ENCODE measurements at places on chromosomes 5 and 9. TPM values are rescaled to one million over a fixed set of nuclear protein-coding genes. Genes with fewer than 3 reads are reported as not detected.

DNA sequence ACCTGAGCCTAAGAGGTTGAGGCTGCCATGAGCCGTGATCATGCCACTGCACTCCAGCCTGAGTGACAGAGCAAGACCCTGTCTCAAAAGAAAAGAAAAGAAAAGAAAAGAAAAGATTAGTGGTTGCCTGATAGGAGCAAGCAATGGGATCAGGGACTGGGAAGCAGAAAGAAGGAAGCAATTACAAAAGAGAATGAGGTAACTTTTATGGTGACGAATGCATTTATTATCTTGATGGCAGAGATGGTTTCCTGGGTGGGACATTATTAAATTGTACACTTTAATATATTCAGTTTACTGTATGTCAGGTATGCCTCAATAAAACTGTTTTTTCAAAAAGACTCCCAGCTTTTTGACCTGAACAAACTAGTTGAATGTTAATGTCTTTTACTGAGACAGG lies 7.5 kb upstream of the PFDN1 start:
- peak; percentile 49 for DNase-seq

GRCh38 chr9:79166005-79166404 lies 405.8 kb upstream of the TLE4 start:
- peak; percentile 97 for DNase-seq

GRCh38 chr9:114880291-114880745 lies 50.1 kb downstream of the TNFSF8 start:
- peak; percentile 63 for DNase-seq

CDKN2B-AS1 gene
- 9.5 TPM for total RNA-seq

DOCK8 gene
- 0.32 TPM for total RNA-seq

DNA sequence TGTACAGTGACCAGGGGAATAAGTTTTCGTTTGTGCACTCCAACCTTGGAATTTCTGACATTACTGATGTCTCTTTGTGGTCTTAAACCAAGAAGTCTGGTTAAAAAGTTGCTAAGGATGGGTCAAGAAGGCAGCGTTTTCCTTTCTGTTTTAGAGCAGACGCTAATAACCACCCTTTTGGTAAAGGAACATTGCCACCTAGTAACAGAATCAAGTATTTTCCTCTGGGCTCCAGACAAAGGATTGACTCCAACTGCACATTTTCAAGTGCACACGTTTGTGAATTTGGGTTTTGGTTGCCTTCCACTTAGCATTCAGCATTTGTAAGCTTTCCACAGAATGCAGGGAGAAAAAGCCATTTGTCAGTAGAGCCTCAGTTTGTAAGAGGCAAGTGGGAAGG lies 22.2 kb upstream of the CEP78 start:
- DNase-seq = peak; percentile 23

MPDZ gene
- 46.4 TPM for total RNA-seq

DNA sequence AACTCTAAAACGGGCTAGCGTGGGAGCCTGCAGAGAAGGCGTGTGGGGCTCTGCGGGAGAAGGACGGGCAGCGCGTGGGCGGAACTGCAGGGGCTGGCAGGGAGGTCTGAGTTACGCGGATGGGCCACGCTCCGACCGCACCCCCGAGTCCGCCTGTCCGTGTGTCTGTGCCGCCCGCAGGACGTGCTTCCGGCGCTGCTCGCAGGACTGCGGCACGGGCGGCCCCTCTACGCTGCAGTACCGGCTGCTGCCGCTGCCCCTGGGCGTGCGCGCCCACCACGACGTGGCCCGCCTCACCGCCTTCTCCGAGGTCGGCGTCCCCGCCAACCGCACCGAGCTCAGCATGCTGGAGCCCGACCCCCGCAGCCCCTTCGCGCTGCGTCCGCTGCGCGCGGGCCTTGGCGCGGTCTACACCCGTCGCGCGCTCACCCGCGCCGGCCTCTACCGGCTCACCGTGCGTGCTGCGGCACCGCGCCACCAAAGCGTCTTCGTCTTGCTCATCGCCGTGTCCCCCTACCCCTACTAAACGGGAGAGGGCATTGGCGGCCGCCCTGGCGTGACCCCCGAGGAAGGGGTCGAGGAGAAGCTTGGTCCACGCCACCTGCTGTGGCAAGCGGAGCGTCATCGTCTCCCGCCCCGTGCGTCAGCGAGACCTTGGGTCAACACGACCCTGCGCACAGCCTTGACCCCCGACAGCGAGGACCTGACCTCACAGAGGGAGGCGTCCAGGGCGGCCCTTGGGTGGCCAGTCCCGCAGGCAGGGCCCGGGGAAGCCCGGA lies 11.4 kb upstream of the ASS1 start:
- DNase-seq = peak; percentile 47

DNA sequence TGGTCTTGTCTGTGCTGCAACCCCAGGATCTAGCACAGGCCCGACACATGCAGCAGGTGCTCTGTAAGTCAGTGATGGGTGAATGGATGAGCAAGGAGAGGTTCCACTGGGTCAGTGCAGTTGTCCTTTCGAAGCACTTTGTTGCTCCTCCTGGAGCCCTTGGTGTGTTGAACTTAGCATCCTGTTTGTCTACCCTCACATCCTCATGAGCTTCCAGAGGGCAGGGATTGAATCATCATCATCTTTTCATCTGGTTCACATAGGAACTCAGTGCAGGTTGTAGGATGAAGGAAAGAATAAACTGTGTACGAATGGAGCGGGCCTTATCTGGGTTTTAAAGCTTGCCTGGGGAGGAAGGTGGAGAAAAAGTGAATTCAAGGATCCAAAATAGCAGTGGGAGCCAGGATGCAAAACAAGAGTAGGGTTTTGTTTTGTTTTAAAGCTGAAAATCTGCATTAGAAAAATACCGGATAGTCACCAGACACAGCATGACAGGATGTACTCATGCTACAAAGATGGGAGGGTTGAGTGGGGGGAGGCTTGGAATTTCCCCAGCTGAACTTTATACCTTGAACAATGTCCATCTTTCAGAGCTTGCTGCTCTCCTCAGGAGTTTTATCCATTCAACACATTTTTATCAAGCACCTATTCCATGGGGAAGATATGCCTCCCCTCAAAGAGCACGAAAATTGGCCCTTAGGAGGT lies 55.8 kb downstream of the PTTG1 start:
- no peak for DNase-seq

PDCD1LG2 gene
- 59.6 TPM for total RNA-seq

DNA sequence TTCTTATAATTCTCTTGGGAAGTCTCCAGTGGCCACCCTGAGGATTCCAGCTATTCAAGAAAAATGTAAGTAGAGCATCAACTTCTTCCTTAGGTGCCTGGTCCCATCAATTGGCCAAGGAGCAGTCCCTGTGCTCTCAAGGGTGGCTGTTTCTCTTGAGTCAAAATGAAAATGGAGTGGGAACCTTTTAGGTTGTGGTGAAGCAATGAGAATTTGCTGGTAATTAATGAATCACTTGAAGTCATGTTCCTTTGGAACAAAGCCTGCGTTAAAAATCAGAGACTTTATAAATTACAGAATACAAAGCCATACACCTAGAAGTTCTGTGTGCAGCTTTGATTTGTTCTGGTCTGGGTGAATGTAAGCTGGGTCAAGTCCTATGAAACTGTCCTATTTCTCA lies 48.9 kb downstream of the IL31RA start:
- DNase-seq = no peak

GRCh38 chr9:89603767-89604665 lies 796 bp upstream of the GADD45G start:
- peak; percentile 78 for DNase-seq

GRCh38 chr9:120932086-120932823 lies 5.7 kb upstream of the TRAF1 start:
- no peak for DNase-seq

GRCh38 chr5:23208959-23209431 lies 298.4 kb upstream of the PRDM9 start:
- DNase-seq = peak; percentile 0

DNA sequence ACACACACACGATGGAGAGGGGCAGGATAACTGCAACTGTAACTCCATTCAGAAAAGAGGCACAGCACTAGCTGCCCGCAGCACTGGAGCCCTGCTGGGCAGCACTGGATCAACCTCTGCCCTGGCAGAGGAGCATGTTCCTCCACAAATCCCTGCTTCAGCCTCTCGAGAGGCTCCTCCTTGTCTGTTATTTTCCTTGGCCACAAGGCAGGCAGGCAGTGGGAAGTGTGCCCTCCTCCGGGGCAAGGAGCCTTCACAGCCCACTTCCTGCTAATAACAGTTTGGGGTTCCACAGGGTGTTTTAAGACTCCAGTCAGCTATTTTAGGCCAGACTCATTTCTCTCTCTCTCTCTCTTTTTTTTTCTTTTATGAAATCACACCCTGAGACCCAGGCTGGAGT lies 11.8 kb downstream of the FXN start:
- DNase-seq = no peak

DNA sequence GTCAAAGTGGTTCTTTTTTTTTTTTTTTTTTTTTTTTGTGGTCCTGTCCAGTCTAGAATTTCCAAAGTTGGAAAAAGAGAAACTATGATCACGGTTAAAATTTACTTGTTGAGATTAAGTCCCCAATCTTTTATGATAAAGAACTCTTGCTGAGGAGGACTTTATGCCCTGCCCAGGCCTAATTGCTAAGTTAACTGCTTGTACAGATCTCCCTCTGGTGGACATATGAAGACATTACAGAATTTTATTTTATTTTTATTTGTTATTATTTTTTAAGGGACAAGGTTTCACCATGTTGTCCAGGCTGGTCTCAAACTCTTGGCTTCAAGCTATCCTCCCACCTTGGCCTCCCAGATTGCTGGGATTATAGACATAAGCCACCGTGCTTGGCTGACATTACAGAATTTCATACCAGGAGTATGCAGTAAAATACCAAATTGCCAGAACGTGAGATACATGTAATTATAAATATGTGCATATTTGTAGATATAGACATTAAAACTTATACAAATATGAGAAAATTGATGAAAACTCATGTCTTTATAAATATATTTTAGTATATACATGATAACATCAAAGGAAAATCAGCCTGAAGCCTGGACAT lies 91.2 kb downstream of the RFK start:
- DNase-seq = peak; percentile 75

DNA sequence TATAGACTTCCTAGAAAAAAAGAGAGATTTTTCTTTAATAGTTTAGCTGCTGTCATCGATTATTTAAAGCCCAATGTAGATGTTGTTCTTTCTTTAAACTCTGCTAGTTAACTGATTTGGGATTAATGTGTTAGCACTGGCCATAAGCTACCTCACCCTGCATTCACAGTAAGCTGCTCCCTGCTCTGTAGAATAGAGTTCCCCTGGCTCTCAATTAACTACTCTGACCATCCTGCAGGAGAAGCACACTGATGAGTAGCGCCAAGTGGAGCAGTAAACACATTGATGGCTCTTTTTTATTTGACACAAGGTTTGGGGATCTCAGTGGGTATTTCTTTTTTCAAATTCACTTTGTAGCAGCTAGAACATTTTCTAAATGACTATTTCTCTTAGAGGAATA lies 807.9 kb upstream of the ZNF608 start:
- no peak for DNase-seq

DNA sequence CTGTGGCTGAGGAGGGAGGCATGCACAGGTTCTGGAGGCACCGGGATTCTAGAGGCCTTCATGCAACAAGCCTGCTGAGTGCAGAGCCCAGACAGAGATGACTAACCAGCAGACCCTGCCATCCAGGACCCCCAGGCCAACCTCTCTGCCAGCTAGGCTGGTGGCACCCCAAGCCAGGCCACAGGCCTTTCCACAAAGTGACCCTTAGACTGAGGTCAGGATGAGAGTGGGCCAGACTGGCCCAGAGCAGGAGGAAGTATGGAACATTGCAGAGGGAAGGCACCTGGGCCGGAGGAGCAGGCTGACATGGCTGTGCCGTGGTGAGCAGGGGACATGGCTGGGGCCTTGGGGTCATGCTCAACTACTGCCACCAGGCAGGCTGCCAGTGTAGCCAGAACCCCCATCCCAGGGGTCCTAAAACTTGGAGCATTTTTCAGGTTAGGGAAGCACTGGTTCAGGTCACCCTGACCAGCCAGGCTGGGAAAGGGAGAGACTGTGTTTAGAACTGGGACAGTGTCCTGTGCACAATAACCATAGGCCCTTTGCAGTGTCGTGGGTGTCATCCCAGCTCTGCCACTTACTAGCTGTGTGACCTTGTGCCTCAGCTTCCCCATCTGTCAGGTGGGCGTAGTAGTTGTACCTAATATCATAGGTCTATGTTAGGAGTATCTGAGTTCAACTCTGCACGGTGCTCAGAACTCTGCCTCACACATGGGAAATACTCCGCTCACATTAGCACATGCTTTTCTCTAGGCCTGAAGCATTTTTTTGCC lies 17.3 kb downstream of the TCF7 start:
- no peak for DNase-seq

LRRC19 gene
- total RNA-seq = not detected

DNA sequence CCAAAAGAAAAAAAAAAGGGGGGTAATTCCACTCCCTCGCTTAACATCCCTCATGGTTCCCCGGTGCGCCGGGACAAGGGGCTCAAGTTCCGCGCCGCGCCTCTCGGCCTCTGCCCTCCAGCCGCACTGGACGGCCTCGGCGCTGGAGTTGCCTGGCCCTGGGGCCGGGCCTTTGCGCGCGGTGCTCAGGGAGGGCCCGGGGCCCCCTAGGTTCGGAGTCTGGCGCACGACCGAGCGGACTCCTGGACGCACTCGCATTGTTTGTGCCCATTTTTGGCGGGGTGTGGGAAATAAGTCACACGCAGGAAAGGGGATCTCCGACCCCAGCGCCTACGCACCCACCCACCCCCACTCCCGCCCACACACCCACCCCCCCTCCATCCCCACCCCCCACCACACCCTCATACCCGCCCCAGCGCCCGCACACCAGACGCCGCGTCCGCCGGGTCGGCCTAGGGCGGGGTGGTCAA lies 381 bp downstream of the MED22 start:
- DNase-seq = no peak

CCT5 gene
- total RNA-seq = 425 TPM

GRCh38 chr9:16475996-16476395 lies 394.5 kb downstream of the BNC2 start:
- DNase-seq = no peak

NOXA1 gene
- total RNA-seq = not detected

THBS4 gene
- total RNA-seq = under 0.01 TPM

DNA sequence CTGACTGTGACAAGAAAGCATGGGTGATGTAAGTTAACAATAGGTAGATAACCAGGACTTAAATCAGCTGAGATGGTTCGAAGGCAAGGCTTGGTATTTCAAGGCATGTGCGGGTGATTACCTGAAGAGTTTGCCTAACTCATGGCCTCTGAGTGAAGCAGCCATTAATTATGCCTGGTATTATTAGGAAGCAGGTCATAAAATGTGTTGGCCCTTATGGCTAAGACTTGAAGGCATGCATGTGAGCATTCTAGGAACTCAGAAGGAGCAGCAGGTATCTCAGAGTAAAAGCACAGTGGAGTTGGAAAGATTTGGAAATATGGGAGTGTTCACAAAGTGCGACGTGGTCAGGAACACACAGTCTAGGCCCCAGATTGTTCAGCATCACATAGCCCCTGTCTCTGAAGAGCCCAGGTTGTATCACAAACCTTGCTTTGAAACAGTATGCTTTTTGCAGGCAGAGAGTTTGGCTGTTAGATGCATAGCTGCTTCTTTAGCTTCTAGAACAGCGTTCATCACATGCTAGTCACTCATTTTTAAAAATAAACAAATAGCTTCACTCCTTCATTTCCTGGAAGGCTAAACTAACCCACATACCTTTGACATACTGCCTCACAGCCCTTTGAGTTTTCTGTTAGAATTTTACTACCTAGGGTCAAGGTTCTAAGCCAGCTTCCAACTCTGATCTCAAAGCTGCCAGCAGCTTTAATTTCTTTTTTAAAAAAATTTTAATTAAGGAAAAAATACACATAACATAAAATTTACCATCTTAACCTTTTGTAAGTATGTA lies 2.1 kb downstream of the HEXB start:
- peak; percentile 41 for DNase-seq

- DNase-seq = peak; percentile 100
These were observed 54.5 kb downstream of the GALNT12 start for GRCh38 chr9:98861781-98862504.
